Stimulated activated naive CD8-positive, alpha-beta T cell treated with anti-CD3 and anti-CD28 coated beads, Interleukin-15, amount 100 ng/mL, for 72 hours (primary cell): ENCODE measurements at places on chromosomes 1 and 21.

DNA sequence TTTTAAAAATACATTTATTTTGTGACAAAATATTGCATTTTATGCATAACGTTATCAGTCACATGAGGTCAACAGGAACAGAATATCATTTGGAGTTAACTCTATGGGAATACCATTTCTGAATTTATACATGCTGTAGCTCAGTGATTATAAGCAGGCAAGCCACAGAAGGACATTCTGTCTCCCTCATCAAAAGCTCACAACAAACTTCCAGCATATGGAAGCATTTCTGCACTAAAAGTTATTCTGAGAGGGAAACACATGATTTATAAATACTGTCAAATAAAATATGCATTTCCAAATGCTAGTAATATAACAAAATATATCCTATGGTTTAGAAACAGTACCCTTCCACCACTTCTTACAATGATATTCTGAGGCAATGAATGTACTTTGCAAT is 854.1 kb upstream of the B3GALT2 start:
- DNase-seq, result no peak

DNA sequence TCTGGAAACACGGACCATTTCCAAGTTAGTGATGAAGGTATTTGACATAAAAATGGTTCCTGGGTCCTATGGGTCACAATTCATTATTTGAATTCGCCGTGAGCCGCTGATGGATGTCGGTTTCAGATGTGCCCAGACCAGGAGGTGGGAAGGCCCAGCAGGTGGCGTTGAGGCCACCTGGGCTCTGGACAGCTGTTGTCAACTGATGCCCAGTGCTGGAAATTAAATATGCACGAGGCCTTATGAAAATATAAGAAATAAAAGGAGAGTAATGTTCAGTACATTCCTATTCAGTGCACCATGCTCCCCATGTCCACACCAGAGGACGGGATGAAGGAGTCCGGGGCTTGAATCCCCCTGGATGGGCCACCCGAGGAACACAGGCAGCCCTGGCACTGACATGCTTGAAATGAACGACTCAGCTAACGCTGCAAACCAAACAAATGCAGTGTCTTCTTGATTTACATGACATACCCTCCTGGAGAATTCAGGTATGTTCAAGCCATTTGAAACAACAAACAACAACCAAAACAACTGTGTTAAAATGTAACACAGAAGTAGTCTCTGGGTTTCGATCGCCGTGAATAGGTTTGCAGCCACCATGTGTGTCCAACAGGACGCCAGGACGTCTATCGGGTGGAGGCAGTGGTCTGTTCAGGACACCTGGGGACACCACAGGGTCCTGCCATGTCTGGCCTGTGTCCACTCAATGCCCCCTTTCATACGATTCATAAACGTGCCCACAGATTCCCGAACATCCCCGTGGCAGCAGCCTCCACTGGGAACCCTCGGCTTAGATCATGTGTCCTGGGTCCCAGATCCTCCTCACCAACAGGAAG is 6.1 kb downstream of the TFF3 start:
- no peak for DNase-seq

DNA sequence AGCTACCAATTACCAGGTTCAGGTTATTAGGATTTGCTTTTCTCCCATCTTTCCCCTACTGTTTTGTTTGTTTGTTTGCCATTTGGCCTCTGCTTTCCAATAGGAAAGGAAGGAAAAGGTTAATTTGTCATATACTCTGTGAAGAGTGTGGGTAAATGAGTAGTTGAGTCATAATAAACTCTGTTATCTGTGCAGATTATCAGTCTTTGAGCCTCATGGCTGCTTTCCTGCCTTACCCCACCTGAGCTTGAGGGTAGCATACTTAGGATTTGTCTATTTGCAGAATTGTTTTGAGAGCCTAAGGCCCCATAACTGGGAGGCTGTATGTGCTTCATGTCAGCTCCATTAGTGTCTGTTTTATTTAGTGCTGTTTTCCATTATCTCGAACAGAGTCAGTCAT is 32.9 kb upstream of the SNX27 start:
- no peak for DNase-seq

GRCh38 chr1:10068605-10069294 is 36.0 kb downstream of the UBE4B start:
- no peak for DNase-seq

DNA sequence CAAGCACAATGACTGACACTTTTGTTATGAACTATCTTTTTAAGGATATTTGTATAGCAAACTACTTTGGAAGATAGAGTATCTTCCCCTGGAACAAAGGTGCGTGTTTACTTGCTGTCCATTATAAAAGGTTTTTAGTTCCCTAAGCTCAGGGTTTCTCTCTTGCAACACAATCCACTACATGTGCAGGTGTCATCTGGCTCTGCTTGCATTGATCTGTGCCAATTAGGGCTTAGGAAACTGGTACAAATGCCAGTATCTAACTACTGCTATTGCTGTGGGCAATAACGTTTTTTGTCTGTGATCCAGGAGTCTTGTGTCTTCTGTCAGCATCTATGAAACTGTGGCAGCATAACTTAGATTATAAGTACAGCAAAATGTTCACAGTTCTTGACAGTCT is 68.3 kb upstream of the ABCD3 start:
- no peak for DNase-seq

- DNase-seq, result no peak
These were observed 143.3 kb downstream of the GREM2 start for GRCh38 chr1:240468656-240469055.

DNA sequence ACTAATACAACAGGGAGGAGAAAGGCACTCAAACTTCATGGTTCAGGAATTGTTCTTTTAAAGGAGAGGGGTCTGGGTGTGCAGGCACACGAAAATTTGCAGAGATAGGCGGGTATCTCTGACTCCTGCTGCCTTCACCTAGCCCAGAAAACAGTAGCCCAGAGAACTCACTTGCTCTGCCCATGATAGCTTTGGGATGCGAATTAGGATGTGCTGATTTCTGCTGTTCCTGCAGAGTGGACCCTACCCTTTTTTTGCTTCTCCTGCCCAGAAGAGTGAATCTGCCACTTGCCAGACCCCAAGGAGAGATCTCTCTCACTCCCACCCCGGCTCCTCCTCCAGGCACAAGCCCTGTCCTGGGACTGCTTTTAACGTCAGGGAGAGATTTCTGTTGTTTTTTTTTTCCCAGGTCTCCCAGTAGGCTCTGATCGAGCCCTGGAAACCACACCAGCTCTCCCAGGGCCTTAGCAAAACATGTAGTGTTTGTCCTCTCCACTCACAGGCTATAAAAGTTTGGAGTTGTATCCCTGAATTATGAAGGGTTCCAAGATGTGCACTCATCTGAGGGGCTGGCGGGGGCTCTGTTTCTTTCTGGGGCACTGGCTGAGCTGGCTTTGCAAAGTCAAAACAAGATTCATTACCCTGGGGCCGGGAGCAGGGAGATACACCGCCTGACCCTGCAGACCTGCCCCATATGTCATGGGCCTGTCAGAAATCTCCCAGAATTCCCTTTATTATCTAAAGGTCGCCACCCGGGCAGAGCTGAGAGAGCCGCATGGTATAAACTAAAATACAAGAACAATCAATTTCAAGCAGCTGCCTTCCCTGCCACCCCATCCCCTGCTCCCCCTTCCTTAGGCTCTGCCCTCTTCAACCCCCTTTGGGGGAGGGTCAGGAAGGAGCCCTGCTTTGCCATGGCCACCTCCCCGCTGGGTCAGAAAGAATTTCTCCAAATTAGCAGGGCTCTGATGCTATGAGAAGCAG is 17.9 kb downstream of the PLXNA2 start:
- no peak for DNase-seq
